Fibroblast of lung (primary cell): ENCODE measurements at places on chromosomes 11 and 22. TPM values are rescaled to one million over a fixed set of nuclear protein-coding genes. Genes with fewer than 3 reads are reported as not detected.

DNA sequence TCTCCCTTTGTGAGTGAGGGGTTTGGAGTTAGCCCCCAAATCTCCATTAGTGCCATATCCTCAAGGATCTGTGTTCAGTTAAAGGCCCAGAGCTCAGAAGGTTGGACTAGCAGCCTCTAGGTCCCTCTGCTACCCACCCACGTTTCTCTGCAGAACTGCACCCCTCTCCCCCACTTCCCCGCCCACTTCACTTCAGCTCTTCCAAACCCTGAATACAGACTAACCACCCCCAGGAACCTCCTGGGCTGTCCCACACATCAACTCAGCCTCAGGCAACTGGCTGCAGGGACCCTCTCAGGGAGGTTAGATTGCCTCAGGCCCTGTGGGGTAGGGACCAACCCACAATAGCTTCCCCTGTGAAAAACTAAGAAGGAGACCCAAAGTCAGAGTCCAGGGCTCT is 840 bp downstream of the VPREB3 start:
- no peak for DNase-seq

GRCh38 chr11:126578021-126578420 is 222.5 kb downstream of the ST3GAL4 start:
- DNase-seq = no peak

- DNase-seq = no peak
These were observed 14.1 kb upstream of the LIPT2 start for GRCh38 chr11:74507582-74507981.

- DNase-seq = no peak
These were observed 65.1 kb upstream of the FGF3 start for GRCh38 chr11:69884286-69884685.

DNA sequence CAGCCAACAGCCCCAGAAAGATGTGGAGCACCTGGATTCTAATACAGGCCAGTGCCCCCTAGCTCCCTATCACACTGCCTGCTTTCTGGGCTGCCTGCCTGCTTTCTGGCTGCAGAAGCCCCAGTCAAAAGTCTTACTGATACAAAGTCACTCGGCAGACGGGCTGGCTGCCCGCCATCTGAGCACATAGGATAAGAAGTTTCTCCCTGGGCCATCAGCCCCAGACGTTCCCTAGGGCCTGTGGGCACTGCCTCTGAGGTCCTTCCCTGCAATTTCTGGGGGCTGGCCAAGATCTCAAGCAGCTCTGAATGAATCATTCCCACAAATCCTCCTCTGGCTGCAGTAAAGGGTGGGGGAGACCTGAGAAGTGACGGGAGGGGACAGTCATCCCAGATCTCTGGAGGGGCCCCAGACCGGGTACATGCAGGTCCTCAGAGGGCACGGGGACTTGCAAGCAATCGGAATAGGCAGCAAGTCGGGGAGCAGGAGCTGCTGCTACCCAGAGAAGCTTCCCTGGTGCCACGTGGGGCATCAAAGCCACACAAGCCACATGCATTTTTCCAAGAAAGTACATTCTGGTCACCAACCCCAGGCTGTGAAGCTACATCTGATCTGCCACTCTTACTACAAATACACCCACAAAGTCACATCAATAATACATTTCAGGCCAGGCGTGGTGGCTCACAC is 4.7 kb downstream of the TPST2 start:
- peak; percentile 80 for DNase-seq

- DNase-seq = peak; percentile 47
These were observed 14.8 kb downstream of the EXT2 start for GRCh38 chr11:44110231-44110679.

- no peak for DNase-seq
These were observed 481.1 kb downstream of the MIAT start for GRCh38 chr22:27138471-27138870.

- DNase-seq = no peak
These were observed 3.6 kb downstream of the NHERF4 start for GRCh38 chr11:119188887-119189286.

DNA sequence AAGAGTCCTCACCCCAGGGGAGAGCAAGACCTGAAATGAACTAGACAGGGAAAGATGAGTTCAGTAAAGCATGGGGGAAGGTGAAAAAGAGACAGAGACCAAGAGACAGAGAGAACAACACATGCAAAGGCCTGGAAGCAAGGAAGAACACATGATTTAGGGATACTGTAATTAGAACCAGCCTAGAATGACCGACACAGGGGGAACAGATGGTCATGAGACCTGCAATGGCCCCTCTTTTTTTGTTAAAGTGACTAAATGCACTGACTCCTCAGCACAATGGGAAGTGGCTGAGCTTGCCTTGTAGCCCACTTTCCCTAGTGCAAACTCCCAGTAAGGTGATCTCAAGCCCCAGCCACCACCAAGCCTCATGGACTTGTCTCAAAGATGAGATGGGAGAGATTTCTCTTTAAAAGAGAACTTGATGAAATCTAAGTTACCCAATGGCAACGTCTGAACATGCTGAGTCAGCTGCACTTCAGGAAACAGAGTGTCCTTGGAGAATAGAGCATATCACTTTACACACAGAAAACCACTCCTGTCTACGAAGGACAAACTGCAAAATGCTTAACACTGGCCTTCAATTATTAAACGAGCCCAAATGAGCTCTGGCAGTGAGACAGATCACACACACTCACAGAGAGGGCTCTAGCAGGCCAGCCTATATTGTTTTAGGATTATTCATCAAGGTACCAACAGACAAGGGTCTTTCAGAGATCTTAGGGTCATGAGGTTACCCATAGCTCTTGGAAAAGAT is 91.0 kb downstream of the SERGEF start:
- DNase-seq = peak; percentile 15

DNA sequence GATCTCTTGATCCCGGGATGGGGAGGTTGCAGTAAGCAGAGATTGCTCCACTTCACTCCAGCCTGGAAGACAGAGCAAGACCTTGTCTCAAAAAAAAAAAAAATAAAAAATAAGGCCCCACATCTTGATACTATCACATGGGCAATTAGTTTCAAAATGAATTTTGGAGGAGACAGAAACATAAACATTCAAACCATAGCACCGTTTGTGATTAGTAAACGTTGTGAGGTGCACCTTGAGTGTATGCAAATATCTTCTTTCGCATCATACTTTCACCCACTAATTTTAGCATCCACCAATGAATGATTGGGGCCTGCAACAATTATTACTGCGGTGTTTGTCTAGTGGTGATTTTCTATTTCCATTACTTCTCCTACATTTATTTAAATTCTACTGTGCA is 11.0 kb upstream of the SPDYC start:
- DNase-seq = no peak

DNA sequence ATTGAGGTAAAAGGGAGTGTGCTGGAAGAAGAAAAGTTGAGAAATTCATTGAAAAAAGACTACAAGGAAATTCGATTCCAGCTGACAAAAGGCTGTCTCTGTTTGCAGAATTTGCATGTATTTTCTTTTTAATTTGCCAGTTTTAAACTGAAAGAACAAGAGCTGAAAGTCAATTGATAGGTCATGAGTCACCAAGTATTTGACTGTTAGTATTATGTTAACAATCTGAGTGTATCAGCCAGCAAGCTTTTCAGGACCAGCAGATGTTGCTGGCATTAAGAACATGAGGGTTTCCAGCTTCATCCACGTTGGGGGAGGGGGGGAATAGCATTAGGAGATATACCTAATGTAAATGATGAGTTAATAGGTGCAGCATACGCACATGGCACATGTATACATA is 726.7 kb downstream of the METTL15 start:
- peak; percentile 95 for DNase-seq

DNA sequence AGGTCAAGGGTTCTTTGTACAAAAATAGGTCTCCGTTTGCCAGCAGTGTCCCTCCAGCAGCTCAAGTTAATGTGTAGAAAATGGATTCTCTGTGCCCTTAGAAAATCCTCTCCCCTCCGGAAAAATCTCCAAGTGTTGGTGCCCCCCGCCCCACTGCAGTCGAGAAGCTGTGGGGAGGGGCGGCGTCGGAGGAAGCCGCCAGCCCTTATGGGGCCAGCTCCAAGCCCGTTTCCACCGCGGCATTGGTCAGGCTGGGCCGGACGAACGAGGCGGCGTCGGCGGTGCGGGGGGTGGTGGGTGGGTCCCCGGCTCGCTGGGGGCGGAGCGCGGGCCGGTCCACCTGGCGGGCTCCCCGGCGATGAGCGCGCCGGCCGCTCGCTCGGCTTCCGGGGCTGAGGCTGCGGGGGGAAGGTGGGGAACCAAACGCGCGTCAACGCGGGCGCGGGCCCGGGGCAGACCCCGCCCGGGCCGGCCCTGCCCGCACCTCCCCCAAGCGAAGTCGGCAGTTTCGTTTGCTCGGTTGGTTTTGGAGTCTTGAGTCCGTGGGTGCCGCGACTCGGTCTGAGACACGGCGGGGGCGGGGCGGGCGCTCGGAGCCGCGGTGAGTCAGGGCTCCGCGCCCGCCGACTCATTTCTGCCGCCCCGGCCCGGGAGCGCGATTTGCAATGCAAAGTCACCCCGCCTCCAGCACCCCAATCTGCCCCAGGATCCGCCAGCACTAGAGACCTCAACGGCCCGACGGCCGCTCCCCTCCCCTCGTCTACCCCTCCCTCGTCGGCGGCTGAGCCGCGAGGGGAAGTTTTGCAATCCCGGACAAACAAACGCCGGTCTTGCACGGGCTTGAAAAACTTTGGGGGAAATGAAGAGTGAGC is 1.4 kb downstream of the ASCL2 start:
- DNase-seq = peak; percentile 16

The ADM2 gene
- 0.67 and 0.73 TPM in 2 replicates for polyA plus RNA-seq

The ARVCF gene
- polyA plus RNA-seq = 2.0 and 2.6 TPM in 2 replicates

The SAA2 gene
- not detected in 2 replicates for polyA plus RNA-seq

The MIAT gene
- polyA plus RNA-seq = 1.6 and 1.9 TPM in 2 replicates

The LMNTD2 gene
- 0.05 and 0.08 TPM in 2 replicates for polyA plus RNA-seq
